ENCODE measurements at places on chromosomes 2 and 18.

GRCh38 chr18:46320297-46320696 lies 216.1 kb downstream of the HAUS1 start:
- peak; percentile 17 for DNase-seq
- H3K4me1 ChIP-seq = no peaks in the 10 kb centered on the region
- H3K27ac ChIP-seq = no peak overlapping the region
- H3K36me3 ChIP-seq = no peaks in the 10 kb centered on the region
- H3K4me3 ChIP-seq = no peak overlapping the region
- peaks cover 14% of the 10 kb centered on the region for H3K27me3 ChIP-seq

- DNase-seq = peak; percentile 44
- no peak overlapping the region for H3K4me3 ChIP-seq
- H3K27ac ChIP-seq = no peak overlapping the region
These were observed 182.6 kb upstream of the THSD7B start for GRCh38 chr2:136582628-136583205.

GRCh38 chr2:232982926-232983668 lies 30.0 kb downstream of the NGEF start:
- no peak overlapping the region for H3K27ac ChIP-seq
- no peaks in the 10 kb centered on the region for H3K4me1 ChIP-seq
- DNase-seq = no peak
- no peaks in the 10 kb centered on the region for H3K36me3 ChIP-seq
- H3K4me3 ChIP-seq = no peak overlapping the region

DNA sequence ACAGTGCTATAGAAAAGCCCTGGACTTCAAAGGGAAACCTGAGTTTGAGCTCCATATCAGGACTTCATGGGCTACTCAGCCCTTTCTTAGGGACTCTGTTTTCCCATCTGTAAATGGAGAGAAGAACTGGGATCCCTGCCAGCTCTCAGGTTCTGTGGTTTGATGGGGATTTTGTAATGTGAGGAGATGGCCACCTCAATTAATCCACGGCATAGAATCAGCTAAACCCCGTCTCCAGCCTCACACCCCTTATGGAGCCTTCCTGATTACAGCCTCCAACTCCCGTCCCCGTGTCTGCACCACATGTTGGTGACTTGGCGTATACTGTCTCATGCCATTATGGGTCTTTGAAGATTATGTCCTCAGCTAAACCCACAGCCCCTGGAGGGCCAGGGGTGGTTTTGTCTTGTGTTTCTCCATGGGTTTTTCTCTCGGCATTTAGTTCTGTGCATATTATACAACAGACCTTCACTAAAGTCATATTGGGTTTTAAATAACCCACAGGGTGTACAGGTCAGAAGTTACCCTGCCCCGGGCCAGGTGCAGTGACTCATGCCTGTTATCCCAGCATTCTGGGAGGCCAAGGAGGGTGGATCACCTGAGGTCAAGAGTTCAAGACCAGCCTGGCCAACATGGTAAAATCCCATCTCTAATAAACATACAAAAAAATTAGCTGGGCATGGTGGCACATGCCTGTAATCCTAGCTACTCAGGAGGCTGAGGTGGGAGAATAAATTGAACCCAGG lies 63.8 kb upstream of the PPP1CB start:
- no peak overlapping the region for H3K4me3 ChIP-seq
- H3K4me1 ChIP-seq = peaks cover 41% of the 10 kb centered on the region
- no peak overlapping the region for H3K27ac ChIP-seq
- no peaks in the 10 kb centered on the region for H3K27me3 ChIP-seq
